ENCODE measurements at places on chromosomes 13 and 19.
A peak's percentile ranks its signal among the peaks of the same experiment; 100 is the strongest.

GRCh38 chr13:36154567-36155291 is 23.5 kb upstream of the DCLK1 start:
- no peak for DNase-seq

- DNase-seq: peak; percentile 40
Observed at GRCh38 chr13:95003019-95003813, 290.9 kb upstream of the SOX21 start.

DNA sequence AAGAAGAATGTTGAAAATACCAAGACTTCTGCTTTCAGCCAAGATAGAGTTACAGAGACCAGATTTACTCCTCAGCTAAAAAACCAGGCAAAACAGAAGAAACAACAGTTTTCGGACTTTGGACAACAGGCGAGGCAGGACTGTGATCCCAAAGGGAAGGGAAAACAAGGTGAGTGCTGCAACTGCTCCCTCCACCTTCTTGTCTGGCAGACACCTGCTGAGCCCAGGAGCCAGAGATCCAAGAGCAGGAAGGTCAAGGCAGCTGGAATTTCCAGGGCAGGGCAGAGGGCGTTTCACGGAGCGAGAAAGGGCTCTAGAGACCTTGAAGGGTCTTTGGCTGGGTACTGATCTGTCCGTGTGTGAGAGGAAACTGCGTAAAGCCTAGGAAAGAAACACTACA is 32.9 kb upstream of the SLC7A9 start:
- peak; percentile 10 for DNase-seq

- no peak for DNase-seq
Observed at GRCh38 chr13:44435919-44436510, 62.4 kb downstream of the SERP2 start.

DNA sequence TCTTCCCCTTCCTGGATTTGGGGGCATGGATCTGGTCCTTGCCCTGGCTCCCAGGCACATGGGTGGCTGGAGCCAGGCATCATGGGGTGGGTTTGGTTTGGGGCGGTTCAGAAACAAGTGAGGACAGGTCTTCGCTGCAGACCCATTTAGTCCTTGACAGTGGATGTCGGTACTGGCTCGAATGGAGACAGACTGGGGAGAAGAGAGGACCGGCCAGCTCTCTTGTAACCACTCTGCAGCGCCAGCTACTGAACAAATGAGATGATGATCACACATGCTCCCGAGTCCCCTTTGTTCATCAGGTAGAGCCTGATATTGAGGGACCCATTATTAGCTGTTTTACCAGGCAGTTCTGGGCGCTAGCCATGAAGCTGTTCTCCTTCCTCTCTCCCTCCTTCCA is 64.5 kb downstream of the CHST8 start:
- no peak for DNase-seq

- no peak for DNase-seq
Observed at GRCh38 chr13:60757501-60758215, 360.6 kb downstream of the TDRD3 start.

DNA sequence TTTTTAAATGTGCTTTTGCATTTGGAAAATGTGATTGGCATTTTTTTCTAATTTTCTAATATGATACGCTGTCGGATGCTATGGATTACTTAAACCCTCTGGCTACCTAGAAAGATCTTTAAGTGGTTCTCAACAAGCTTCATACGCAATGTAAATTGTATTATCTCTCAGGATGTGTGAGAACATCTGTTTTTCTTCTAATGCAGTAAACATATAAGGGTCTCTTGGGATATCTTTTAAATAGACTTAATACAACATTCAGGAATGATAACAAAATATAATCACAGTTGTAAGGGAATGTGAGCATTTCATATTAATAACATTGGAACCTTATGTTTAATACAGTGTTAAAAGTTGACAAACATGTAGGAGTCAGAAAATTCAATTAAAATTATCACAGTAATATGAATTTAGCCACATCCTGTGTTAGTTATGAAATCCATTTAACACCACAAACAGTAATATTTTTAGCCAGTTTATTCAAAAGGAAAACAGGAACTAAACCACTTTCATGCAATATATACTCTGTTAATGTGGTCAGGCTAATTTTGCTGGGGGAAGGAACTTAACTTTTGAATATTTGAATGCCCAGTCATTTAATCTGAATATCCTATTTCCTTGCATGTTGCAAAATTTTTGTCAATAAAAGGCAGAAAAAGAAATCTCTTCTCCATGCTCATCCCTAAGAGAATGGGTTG is 15.0 kb upstream of the ALOX5AP start:
- DNase-seq: no peak

DNA sequence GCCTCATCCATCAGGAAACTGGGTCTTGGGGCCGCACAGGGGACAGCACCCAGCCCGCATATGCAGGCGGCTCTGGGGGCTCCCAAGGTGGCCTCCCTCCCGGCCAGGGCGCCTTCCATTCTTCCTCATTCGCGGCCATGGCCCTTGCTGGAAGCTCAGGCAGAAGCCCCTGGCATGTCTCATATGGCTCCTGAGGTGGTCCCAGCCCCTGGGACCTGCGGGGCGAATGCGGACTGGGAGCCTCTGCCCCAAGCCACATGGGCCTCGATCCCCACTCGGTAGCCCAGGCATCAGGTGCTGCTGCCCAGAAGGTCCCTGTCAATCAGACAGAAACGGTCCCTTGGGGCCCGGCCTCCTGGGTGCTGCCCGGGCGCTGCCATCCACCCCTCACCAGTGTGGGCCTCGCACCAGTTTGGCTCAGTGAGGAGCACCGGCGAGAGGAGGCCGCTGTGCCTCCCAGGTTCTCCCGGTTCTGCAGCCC is 301.6 kb downstream of the TEX29 start:
- no peak for DNase-seq

GRCh38 chr13:25574437-25575411 is 202.9 kb downstream of the ATP8A2 start:
- DNase-seq: peak; percentile 85

GRCh38 chr13:48906200-48906599 is 69.5 kb upstream of the FNDC3A start:
- DNase-seq: no peak
